HEK293T (cell line): ENCODE measurements at places on chromosomes 1 and 21.

- DNase-seq, result no peak
Observed at GRCh38 chr1:192830595-192831246, 21.9 kb downstream of the RGS2 start.

GRCh38 chr21:46253610-46254124, 25.1 kb upstream of the LSS start:
- DNase-seq, result no peak

- DNase-seq, result no peak
Observed at GRCh38 chr1:156510709-156511108, 10.1 kb upstream of the MEF2D start.

DNA sequence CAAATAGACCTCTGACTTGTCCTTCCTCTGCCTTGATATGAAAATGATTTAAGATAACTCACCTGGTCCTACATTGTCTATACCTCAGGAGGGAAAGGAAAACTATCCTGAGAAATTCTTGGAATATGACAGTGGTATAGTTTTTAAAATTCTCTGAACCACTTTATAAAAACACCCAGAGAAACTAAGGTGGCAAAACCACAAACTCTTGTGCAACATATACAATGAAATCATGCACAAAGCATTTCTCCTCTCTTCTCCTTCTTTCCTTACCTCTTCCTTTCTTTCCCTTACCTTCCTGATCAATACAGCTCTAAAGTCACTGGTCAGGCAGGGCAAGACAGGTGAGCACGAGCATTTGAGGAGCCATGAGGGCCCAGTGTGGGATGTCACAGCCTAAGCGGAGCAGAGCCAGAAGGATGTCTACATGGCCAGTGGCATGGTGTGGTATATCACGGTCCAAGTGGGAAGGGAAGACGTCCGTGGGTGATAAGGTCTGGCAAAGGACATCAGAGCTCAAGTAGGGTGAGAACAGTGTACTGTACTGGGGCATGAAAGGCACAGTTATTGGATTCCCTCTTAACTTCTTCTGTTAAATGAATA, 543.3 kb downstream of the DPYD start:
- DNase-seq, result no peak

DNA sequence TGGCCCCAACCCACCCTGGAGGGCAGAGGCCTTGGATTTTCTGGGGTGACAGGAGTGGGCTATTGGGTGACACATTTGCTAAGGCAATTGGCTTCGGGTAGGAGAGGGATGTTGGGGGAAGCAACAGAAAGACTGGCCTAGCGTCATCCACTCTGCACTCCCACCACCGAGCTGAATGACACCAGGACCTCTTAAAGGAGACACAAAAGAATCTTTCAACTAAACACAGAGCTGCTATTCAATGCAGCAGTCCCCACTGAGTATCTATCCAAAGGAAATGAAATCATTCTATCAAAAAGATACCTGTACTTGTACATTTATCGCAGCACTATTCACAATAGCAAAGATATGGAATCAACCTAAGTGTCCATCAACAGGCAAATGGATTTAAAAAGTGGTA, 6.2 kb downstream of the TFF2 start:
- no peak for DNase-seq

GRCh38 chr1:178465011-178465410, 31.8 kb downstream of the CLEC20A start:
- DNase-seq, result no peak

DNA sequence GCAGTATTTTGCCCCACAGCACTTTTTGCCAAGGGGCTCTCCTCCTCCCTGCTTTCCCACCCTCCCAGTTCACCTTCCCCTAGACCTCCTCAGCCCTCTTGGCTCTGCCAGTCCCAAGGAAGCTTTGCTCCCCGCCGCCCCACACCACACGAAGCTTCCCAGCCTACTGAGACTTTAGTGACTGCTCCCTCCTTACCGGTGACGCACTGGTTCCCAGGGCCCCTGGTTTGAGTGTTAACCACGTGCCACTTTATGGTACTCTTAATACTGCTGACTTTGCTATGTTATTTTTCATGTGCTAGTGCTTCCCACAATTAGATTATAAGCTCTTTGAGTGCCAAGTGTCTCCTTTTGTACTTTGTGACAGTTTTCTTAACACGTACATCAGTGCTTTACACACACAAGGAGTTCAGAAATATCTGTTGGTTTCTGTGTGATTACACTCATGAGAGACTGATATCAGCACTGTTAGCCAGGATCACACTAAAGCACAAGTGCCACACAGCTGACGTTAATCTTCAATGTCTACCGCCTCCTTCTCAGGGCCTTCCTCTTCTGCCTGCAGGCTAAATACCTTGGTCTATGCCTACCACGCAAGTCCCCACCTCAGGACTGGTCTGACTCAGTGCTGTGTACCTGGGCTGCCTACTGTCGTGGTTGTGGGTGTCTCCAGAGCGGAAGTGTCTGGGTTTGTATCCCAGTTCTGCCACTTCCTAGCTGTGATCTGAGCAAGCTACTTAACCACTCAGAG, 61.0 kb downstream of the DNTTIP2 start:
- no peak for DNase-seq

DNA sequence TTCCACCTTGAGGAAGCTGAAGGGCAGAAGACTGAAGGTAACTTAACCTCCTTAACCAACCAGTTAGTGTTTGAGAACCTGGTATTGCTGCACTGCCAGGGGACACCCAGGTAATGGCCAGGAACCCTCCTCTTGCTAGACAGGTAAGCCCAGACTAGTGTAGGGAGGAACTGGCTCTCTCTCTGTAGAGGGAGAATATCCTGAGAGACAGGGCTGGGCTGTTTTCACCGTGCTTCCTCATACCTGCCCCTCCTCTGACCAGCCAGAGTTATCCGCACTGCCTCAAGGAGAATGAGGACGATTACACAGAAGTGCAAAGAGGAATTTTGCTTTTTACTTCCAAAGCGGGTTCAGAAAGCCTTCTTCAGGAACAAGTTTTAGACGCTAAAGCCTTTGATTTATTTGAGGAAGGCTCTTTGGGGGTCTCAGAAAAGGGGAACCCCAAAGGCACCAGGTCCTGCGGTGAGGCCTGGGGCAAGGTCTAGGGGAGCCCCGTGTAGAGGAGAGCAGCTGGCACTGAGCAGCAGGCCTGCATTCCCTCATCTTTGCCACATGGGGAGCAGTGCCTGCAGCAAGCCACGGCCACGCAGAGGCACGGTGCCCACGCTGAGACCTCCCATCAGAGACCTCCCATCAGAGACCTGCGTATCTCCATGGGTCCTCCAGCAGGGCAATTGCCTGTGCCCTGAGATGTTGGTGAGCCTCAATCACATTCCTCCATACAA, 13.5 kb downstream of the GNG4 start:
- DNase-seq, result no peak

DNA sequence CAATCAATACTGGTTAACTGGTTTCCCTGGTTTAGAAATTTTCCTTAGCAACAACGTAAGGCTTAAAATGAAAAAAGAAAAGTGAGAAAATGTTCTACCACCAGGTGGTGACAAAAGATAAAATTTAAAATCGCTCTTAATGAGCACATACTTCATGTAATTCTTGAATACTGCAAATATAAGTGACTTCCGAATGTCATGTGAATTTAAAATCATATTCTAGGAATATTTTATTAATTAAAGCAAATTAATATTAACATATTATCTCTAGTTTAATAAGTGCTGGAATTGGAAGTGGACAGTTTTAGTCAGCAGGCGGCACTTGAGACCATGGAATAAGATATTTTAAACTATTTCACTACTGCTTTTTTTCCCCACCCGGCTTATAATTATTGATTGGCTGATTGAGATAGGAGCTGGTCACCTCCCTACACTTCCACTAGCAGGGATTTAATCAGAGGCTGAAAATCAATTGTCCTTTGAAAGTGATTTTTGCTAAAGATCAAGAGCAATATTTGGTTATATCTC, 5.0 kb upstream of the ADAMTS1 start:
- DNase-seq, result no peak

- no peak for DNase-seq
Observed at GRCh38 chr1:228337711-228338520, 68.7 kb downstream of the TRIM11 start.

DNA sequence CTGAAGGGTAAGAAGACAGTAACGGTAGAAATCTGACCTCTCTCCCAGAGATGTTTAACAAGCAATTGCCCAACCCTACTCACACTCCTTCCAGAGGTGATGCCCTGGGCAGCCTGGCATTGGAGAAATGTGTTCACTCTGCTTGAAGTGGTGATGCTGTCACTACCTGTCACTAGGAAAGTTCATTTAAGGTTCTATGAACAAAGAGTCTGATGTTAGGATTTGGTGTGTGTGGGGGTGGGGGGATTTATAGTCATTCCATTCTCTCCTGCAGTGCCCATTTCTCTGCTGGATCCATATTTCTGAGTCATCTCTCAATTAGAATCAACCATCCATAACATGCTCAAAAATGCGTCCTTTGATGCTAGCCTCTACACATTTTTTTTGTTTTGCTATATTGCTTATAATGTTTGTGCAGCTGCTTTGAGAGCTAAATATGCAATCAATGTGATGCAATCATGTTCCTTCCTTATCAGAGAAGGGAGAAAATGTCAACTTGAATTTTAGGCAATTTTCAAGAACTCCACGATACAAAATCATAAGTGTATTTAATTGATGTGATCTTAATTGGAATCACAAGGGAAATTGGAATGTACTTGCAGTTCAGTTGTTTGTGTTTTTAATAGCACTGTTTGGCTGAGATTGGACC, 173.9 kb downstream of the DUSP10 start:
- no peak for DNase-seq
